ENCODE measurements at places on chromosomes 13 and 19.

GRCh38 chr19:15218501-15218900 is 13.7 kb downstream of the EPHX3 start:
- no peak for DNase-seq

- no peak for DNase-seq
These were observed at the start of gene FPR1 for GRCh38 chr19:51751655-51752054. Gene FPR1 (minus strand): TSS chr19:51751878. CDS start chr19:51746994, 4,884 bp downstream.

DNA sequence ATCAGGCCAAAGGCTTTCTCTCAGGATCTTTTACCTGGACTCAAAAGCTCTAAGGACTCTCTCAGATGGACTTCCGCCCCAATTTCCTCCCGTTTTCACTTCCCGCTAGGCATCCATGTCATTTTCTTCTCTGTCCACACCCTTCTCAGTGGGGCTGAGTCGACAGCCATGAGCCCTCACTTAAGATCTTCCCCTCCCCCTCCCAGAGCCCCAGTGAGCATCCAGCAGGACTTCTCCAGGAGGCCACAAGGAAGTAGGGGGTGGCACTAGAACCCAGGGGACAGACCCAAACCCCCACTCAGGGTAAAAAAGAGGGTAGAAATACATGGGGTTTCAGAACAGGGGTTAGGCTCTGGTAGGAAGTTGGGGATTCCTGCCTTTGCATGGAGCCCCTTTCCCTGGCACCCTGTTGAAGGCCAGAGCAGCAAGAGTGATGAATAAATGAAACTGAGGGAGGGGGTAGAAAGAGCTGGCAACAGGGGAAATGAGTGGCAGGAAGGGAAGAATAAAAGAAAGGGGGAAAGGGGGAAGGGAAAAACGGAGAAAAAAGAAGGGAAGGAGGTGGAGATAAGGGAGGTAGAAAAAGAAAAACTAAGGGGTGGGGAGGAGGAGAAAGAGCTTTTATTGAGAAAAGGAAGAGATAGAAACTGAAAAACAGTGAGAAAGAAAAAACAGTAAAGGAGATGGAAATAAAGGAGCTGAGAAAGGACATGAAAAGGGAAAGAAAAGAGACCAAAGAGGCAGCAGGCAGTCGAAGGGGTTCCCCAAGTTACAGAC is 42.3 kb downstream of the DEDD2 start:
- no peak for DNase-seq

DNA sequence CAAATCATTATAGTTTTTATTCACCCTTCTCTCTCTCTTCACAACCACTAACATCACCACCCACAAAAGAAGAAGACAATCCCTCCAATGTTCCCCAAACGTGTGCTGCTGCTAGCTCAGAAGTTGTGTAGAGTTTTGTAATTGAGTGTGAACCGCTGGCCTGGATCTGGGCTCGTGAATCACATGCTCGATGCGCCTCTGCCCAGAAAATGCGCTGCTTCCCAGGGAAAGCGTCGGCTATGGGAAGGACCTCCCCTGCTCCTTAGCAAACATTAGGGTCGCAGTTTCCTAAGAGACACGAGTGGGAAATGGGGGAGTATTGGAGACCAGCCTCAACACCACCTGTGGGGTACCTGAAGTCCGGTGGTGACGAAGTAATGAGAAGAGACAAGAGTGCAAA is 38.4 kb upstream of the ZNF726 start:
- DNase-seq: no peak

- peak; percentile 36 for DNase-seq
These were observed 25.5 kb upstream of the MCF2L start for GRCh38 chr13:112943309-112944125.

DNA sequence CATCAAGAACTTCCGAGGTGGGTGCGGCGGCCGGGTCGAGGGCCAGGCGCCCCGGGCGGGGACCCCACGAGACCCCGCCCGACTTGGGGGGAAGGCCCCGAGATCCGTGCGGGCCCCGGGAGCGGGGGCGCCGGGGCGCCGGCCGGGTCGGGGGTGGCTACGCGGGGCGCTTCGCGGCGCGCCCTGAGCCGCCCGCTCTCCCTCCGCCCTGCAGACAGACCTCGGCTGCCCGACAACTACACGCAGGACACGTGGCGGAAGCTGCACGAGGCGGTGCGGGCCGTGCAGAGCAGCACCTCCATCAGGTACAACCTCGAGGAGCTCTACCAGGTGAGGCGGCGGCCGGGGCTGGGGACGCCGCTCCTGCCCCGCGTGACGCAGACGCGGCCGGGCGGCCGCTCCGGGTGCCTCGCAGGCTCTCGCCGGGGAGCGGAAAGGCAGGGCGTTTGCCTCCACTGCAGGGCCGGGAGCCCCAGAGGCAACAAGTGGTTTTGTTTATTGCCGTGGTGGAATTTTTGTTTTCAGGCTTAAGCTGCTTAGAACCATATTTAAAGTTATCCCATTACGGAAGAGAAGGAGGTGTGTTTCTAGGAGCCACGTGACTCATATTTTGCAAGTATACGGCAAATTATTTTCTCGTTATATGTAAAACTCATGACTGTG is 477 bp downstream of the CUL4A start:
- no peak for DNase-seq

GRCh38 chr13:101152184-101152583 is 264.1 kb downstream of the NALCN start:
- no peak for DNase-seq

- no peak for DNase-seq
These were observed 55.3 kb downstream of the STK24 start for GRCh38 chr13:98521461-98522247.

GRCh38 chr13:33746867-33747266 is 71.1 kb upstream of the RFC3 start:
- DNase-seq: no peak

- peak; percentile 39 for DNase-seq
These were observed 788 bp upstream of the RTBDN start for GRCh38 chr19:12834976-12835757.

DNA sequence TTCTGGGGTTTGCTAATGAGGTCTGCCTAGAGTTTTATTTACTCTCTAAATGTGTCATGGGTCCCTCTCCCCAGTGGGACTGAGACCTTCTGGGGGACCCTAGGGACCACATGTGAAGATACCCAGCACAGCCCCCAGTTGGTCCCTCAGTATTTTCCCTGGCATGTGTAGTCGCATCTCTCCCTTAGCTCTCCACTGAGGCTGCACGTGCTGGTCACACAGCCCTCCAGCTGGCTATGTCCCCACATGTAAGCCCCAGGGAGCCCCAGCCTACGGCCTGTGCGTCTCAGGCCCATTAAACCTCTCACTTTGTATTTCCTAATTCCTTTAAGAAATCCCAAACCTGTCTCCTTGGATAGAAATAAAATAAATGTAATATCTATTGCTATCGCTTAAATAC is 189.6 kb upstream of the TSHZ3 start:
- no peak for DNase-seq

DNA sequence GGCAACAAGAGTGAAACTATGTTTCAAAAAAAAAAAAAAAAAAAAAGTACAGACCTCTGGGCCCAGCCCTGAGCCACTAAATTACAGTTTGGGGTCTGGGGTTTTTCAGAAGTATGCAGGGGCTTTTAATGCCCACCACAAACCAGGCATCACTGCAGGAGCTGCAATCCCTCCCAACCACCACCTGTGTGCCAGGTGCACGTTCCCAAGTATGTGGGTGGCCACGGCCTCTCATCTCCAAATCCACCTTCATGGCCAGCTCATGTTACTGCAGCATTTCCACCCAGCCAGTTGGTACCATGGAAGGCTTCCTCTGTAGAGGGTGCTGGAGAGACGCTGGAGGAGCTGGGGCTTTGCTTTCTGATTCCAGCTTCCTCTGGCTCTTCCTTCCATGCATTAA is 26.5 kb downstream of the CEP89 start:
- no peak for DNase-seq

- DNase-seq: no peak
These were observed 6.2 kb upstream of the EBPL start for GRCh38 chr13:49697468-49697867.

- DNase-seq: no peak
These were observed 167.9 kb downstream of the LMO7 start for GRCh38 chr13:75804054-75804453.

GRCh38 chr13:39272994-39273393 is 234.7 kb downstream of the NHLRC3 start:
- no peak for DNase-seq

DNA sequence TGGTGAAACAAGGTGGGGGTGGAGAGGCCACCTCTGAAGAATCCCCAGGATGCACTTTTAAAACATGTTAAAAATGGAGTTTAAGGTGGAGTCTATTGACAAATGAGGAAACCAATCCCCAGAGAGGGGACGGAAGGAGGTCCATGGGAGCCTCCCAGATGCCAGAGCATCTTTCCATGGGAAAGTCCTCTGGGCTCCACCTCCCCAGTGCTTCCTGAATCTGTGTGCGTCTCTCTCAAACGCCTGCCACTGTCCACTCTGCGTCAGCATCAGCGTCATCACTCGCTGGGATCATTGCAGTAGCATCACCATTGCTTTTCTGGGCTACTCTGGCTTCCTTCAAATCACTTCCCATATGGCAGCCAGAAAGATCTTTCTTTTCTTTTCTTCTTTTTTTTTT is 6.2 kb downstream of the GPR4 start:
- no peak for DNase-seq

GRCh38 chr19:9913237-9914000 is 22.9 kb downstream of the OLFM2 start:
- DNase-seq: no peak

DNA sequence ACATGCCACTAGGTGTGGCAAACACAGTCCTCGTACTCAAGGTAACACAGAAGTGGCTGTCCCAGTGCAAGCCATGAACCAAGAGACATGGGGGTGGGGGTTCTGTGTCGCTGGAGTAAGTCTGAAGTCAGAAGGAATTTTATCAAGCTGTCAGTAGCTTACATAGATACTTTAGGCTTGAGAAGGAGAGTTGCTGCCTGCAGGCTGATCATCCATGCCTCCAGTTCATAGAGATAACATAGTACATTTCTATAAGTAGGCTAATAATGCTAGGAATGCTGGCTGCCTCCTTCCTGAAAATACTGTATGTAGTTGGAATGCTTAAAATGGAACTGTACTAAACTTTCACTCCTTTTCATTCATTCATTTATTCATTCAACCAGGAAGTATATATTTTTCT is 70.1 kb downstream of the CAB39L start:
- no peak for DNase-seq

- peak; percentile 98 for DNase-seq
These were observed 80.1 kb downstream of the GGACT start for GRCh38 chr13:100508455-100508854.

DNA sequence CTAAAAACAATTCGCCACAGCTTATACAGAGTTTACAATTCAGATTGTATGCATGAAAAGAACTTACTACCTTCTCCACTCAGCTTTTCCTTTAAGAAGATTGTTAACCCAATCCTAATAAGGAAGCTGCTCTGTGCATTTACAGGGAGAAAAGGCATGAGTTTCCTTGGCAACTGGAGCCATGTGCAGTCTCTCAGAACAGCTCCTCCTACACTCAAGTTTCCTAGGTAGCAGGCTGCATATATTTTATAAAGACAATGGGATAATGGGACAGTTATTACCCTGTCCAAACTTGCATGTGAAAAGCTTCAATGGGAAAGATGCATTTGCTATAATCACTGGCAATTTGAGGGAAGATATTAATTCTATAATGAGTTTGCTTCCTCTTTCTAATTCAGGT is 125.5 kb upstream of the TRPC4 start:
- no peak for DNase-seq

GRCh38 chr19:48483301-48483700 is 14.1 kb downstream of the CYTH2 start:
- DNase-seq: no peak

- DNase-seq: no peak
These were observed 435.1 kb downstream of the EFNB2 start for GRCh38 chr13:106100171-106100919.

GRCh38 chr13:27601803-27602202 is 18.5 kb downstream of the LNX2 start:
- no peak for DNase-seq

DNA sequence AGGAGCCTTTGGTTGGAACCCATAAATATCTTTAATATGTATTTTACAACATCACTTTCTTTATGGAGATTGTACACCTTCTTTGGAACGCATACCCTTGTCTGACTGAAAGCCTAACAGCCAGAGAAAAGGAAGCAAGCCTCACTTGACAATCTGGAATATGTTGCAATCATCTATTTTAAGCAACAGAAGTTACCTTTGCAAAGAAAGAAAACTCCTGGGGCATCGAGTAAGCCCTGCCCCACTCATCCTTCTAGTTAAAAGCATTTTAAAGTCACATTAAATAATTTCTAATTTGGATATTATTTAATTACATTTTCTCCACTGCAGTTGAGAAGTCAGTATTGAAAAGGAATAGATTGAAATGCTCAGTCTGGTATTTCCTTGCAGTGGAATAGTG is 542.7 kb downstream of the MYO16 start:
- no peak for DNase-seq

GRCh38 chr19:1447504-1447903 is 2.4 kb upstream of the APC2 start:
- no peak for DNase-seq
